ENCODE measurements at places on chromosomes 3 and 15.

DNA sequence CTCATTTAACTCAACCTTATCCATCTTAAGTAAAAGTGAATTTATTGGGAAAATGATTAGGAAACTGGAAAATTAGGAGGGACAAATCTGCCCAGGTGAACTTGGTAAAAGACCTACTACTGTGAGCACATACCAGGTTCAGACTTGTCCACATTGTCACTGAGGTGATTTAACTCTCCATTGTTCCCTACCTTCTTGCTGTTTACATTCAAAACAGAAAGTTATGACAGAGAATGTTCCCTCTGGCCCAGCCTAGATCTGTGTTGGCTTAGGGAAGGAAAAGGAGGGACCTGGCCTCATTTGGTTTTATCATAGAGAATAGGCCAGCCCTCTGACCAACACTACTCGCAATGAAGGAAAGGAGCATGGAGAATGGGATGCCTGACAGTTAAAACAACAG is 117.6 kb downstream of the SATB1 start:
- DNase-seq: no peak

GRCh38 chr15:77052556-77052955 is 18.4 kb downstream of the TSPAN3 start:
- no peak for DNase-seq

GRCh38 chr3:17852217-17852616 is 109.8 kb upstream of the TBC1D5 start:
- DNase-seq: no peak

DNA sequence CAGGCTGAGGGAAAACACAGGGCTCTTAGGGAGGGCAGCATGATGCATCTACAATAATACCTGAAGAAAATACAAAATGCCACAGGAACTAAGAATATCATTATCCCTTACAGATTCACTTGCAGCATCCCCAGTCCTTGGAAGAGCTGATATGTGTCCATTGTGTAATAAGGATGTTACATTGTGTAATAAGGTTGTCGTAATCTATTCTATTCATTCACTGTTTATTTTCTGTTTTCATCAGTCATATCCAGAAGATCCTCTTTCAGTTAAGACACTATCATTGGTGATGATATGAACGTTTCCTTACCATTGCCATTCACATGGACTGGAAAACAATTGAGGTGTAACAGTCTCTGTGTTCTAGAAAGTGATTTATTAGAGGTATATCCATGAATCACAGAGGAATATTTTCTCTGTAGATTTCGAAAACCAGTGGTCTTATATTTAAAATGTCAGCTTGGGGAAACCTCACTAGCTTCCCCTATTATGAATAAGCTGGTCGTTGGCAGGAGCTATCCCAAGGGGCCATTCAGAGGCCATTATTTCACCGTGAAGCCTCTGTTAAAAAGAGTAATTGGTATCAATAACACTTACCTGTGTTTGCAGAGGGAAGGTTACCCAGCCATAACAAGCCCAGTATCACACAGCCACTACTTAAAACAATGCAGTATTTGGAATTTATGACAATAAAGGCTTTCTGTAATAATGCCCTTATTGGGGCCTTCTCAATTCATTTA is 241.1 kb downstream of the ZNF385D start:
- DNase-seq: no peak

GRCh38 chr3:188594139-188594538 is 440.2 kb downstream of the LPP start:
- DNase-seq: no peak

DNA sequence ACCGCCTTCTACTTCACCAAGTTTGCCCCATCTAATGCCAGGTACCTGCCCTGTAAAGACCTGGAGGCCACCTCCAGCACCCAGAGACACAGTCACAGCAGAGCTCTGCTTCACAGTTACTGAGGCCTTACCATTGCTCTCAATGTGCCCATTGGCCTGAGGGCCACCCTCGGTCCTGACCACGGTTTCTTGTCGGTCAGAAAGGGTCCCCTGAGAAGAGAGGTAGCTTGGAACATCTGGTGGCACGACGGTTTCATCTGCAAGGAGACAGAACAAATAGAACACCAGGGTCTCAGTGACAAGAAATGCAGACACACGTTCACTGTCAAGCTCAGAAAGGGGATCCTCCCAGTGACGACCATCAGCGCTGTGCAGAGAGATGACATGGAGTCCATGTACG is 118.7 kb downstream of the LRIG1 start:
- DNase-seq: no peak

DNA sequence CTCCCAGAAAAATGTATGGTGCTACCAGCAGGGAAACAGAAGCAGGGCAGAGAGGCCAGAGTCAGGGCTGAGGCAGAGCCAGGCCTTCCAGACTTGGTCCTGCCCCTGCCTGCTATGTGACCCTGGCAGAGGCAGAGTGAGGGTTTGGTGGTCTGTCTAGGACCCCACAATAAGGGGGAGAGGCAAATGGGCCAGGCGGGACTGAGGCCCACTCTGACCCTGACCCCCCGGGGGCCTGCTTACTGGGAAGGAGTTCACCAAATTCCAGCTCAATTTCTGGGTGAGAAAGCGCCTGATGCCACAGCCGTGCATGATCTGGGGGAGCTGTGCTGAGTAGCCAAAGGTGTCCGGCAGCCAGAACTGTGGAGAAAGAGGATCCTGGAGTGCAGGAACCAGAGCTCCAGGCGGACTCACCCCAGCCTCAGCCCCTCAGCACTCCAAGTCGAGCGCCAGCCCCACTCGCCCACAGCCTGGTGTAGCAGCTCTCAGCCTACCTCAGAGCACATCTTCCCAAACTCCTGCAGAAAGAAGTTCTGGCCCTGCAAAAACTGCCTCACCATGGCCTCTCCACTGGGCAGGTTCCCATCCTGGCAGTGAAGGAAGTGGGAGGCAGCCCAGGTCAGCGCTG is 6.9 kb downstream of the MAN2C1 start:
- DNase-seq: peak; percentile 53

All from kidney (tissue), 22 donors.